Left renal cortex interstitium (tissue), 4 donors: ENCODE measurements at places on chromosomes 1 and 21.

DNA sequence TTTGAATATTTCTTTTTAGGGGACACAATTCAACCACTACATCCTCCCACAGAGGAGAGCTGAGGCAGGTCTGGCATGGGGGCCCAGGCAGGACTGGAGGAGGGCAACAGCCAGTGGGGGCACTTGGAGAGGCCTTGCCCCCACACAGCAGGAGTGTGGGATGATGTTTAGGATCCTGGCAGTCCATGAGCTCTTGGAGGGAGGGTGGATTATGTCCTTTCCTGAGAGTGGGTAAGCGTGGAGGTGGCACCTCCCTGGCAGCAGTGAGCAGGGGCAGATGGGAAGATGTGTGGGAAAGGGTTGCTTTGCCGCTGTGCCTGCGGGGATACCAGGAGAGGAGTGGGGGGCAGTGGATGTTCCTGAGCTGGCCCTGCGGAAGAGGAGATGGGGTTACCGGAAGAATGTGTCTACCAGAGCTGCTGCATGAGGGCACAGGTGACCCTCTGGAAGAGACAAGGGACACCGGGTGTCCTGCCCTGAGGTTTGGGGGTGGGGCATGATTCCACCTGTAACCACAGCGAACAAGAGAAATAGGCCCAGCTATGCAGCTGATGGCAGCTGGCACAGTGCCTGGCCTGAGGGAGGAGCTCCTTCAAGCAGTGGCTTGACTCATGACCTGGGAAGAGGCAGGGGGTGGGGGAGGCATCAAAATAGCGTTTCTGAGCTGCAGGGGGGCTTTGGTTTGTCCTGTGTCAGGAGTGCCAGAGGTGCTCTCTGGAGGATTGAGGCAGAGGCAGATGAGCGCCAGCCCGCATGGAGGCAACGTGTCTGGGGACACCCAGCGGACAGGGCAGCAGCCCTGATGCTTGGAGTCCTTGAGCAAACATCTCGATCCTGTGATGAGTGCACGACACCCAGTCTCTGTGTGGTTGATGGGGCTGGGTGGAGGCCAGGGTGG lies 123.9 kb upstream of the TMPRSS2 start:
- no peak for DNase-seq

DNA sequence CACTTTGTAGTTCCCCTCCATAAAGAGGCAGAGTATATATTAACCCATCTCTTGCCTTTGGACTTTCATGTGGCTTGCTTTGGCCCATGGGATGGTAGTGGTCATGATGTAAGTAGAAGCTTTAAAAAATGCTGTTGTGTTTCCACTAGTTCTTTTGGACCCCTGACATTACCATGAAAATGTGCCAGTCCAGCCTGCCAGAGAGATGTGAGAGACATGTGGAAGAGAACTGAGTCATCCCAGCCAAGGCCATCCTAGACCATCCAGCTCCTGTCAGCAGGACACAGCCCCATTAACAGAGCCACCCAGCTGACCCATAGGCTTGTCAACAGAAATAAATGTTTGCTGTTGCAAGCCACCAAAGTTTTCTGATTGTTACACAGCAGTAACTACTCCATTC lies 3.9 kb upstream of the CD101 start:
- no peak for DNase-seq

DNA sequence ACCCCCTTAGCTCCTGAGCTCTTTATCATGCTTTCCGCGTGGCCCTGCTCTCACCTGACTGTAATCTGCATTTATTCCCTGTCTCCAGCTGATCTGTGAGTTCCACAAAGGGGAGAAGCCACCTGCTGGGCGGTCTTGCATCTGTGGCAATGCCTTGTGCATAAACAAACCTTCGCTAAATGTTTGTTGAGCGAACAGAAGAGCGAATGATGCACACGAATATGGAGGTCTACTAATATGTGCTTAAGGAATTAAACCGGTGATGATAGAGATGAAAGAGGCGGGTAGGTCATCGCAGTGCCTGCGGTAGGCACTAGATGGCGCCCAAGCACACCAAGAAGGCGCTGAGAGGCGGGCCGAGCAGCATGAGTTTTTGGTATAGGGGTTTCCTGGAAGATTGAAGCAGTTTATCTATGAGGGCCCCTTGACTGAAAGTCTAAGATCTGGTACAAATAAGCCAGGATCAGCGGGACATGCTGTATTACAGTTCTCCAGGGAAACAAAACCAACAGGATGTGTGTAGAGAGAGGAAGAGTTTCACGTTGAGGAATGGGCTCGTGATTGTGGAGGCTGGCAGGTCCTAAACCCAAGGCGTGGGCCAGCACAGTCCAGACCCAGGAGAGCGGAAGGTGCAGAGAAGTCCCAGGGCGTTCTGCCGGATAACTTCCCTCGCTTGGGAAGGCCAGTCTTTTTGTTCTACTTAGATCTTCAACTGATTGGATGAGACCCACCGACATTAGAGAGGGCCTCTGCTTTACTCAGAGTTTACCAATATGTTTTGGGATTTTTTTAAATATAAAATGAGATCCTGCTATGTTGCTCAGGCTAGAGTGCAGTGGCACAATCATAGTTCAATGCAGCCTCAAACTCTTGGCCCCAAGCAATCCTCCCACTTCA lies 34.7 kb downstream of the TOMM20 start:
- no peak for DNase-seq

- no peak for DNase-seq
Measured at GRCh38 chr1:228841632-228842031, 106.4 kb downstream of the RHOU start.

GRCh38 chr21:43845386-43845785 lies 19.6 kb upstream of the AGPAT3 start:
- no peak for DNase-seq

DNA sequence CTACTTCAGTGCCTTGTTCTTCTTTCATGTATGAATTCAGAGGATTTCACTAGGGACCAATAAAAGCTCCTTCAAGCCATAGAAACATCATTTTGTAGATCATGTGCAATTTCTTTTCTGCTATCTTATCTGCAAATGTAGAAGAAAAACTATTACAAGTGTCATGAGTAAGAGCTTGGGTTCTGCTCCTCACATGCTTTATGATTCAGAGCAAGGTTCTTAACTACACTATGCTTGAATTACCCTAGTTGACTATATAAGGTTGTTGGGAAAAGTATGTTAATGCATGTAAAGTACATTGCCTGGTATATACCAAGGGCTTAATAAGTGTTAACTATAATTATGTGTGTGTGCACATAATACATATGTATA lies 91.4 kb upstream of the S1PR1 start:
- DNase-seq: no peak

DNA sequence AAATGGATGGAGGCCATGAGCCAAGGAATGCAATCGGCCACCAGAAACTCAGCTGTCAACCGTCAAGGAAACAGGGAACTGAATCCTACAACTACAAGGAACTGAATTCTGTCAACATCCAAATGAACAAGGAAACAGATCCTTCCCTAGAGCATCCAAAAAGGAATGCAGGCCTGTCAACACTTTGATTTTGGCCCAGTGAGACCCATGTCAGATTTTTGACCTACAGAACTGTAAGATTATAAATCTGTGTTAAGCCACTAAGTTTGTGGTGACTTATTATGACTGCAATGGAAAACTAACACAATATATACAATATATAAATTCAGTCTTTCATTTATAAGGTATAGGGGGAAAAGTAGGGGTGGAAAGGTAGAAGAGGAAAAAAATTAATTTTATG lies 55.3 kb downstream of the SHCBP1L start:
- no peak for DNase-seq

DNA sequence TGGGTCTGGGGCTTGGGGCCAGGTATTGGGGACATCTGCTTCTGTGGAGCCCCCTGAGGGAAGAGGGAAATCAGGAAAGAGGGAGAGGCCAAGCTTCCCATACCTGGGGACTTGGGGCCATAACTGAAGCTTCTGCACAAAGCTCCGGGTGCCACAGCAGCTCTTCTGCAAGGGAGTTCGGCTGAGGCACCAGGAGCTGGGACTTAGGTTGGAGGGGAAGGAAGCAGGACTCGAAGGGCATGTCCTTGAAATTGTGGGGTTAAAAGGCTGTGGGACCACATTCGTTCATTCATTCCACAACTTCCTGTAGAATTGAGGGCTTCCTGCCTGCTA lies 1.7 kb upstream of the EPS8L3 start:
- DNase-seq: no peak

GRCh38 chr1:216193839-216194443 lies 229.3 kb downstream of the USH2A start:
- no peak for DNase-seq

GRCh38 chr1:186179231-186179630 lies 195.8 kb downstream of the TPR start:
- DNase-seq: no peak

DNA sequence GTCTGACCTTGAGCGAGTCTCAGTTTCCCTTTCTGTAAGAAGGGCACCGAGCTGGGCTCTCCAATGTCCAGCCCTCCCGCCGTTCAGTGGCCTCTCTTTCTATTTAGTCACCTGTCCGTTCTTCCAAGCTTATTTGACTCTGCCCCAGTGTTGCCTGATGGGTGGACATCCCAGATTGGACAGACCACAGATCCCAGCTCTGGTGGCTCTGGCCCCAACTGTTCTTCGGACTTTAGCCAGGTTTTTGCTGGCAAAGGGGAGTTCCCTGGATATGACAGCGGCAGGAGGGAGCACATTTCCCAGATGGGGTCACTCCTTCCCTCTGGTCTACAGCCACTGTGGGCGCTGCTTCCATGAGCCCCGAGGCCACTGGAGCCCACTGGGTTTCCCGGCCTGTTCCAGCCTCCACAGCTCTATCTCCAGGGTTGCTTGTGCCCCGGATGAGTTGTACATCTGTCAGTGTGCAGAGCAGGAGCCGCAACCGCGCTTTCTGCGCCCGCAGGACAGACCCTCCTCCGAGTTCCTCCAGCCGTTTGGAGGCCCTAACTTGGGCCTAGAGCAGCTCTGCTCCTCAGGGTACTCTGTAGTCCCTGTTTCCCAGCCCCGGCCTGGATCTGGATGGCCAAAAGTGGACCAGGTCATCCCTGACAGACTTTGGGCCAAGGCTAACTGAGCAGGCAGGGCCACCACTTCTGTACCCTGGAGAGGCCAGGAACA lies 3.8 kb downstream of the DMBX1 start:
- DNase-seq: no peak

- DNase-seq: no peak
Measured at GRCh38 chr1:155070158-155070621, 6.7 kb downstream of the EFNA4 start.

DNA sequence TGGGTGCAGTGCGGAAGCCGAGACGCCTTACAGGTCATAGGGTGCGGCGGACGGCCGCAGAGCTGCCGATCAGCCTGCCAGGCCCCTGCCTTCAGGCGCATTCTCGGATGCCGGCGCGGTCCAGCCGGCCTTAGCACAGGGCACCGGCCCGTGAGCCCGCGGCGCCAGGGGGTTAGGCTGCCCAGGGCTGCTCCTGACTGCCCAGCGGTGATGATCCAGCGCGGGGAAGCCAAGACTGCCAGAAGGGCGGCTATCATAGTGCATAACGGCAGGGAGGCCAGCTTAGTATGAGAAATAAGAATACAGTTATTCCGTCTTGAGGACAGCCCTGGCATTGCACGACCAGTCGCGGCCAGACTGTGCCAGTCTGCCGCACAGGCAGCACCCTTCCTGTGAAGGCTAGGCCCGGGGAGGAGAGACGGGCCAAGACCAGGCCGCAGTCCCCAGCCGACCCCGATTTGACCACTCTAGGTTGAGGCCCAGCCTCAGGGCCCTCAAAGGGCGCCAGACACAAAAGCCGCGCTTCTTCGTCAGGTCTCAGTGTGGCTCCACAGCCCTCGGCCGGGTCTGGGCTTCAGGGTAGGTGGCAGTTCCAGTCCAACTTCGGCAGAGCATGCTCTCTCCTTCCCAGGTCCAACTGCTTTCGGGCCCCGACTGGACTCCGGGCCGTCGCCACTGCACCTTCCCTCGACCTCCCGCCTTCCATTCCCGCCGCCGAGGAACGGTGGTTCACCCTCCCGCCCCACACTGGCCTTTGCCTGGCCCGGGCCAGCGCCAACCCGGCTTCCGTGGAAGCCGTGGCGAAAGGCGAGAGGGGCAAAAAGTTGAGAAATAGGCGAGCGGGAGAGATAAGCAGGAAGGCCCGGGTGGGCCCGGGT lies 829 bp downstream of the ALX3 start:
- no peak for DNase-seq

GRCh38 chr1:101089613-101090338 lies 64.2 kb upstream of the DPH5 start:
- DNase-seq: no peak

GRCh38 chr1:17309426-17310067 lies 1.6 kb downstream of the PADI4 start:
- DNase-seq: no peak

DNA sequence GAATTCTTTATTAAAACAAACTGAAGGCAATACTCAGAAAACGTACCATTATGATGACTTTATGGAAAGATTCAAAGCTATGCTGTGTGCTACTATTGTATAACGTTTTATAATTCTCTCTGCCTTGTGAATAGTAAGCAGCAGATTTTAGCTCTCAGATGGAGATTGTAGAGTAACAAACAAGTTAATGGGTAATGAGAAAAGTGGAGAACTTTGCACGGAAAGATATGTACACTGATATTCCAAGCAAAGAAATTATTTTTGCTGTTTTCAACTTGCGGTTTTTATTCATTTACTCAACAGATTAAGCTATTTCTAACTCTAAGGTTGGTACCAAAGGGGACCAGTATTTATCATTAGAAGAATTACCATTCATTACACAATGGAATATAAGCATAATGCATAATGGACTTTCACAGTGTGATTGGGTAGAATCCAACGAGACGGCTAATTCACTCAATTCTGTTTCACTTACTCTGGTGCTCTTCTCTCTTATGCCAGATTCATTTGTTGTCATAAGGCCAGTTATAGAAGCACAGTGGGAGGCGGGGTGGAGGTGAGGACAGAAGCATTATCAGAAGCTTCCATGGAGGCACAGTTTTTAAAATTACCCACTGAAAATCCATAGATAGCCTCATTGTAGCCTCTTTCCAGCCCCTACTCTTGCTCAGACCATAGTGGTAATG lies 38.6 kb downstream of the ATP1B1 start:
- DNase-seq: no peak

GRCh38 chr21:45632637-45633251 lies 10.8 kb upstream of the PCBP3 start:
- no peak for DNase-seq

GRCh38 chr1:235724730-235725129 lies 75.1 kb upstream of the GNG4 start:
- no peak for DNase-seq

DNA sequence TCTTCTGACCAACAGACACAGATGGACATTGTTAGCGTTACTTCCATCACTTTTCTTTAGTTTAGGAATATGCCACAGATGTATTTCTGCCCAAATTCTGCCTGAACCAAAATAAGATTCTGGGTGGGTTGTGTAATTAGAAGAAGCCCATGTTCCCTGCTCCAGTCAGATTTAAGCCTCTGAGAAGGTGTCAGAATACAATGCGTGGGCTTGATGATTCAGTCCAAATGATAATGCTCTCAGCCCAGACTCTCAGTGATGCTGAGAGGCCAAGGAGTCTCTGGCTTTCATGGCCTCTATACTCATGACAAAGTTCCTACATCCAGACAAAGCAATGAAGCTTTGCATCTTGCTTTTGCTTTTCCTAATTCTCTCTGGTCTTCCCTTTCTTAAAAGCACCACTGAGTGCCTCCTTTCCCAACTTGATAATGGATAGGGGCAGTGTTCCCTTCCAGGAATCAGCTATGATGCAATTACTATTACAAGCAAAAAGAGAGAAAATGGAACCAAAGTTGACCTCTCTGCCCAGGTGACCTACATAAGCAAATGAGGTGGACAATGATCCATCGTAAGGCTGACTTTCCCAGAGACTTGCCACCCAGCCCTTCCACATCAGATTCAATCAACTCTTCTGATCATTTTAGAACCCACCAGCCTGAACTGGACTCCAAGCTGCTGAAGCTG lies 8.8 kb downstream of the SEC16B start:
- no peak for DNase-seq

- DNase-seq: no peak
Measured at GRCh38 chr1:206796981-206797402, 24.7 kb upstream of the IL10 start.
